ENCODE measurements at places on chromosomes 3 and 15.

DNA sequence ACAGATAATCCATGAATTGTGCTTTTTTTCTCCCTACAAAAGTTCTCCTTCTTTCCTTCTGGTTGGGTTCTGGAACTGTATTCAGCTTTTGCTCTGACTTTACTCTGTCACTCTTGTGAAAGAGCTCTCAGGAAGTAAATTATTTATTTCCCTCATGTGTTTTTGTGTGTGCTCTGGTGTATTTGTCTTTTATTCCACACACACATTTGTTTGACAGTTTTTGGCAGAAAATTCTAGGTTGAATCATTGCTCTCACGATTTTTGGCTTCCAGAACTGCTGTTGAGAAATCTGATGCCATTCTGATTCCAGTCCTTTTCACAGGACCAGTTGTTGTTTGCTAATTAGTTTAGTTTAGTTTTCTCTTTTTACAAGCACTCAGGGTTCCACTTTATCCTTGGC is 172.8 kb downstream of the PLCH1 start:
- no peak for DNase-seq

DNA sequence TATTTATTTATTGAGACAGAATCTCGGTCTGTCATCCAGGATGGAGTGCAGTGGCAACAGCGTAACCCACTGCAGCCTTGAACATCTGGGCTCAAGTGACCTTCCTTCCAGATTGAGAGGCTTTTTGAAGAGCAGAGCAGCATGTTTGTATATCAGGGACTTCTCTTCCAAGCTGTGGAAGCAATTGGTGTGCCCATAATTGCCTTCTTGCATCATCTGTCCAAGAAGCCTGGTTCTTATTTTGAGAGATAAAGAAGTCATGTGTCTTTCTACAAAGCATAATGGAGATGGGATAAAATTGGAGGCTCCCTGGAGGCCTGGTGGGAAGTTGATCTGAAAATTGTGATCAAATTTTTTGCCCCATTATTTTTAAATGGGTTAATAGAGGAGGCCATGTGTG is 183.8 kb upstream of the MCTP2 start:
- no peak for DNase-seq

DNA sequence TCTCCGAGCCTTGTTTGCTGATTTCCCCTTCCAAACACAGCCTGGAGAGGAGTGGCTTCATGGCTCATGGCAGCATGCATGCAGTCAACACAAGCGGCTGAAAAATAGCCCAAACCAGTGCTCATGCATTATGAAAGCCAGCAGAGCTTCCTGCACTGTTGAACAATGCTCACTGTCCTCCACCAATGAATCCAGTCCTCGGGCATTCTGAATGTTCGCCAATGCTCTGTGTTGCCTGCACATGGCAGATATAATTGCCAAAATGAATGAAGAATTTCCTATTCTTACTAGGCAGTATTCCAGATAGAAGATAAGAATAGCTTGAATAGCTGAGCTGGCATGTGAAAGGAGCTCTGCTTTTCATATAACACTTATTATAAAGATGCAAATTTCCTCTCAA is 252.7 kb downstream of the ROBO1 start:
- no peak for DNase-seq

DNA sequence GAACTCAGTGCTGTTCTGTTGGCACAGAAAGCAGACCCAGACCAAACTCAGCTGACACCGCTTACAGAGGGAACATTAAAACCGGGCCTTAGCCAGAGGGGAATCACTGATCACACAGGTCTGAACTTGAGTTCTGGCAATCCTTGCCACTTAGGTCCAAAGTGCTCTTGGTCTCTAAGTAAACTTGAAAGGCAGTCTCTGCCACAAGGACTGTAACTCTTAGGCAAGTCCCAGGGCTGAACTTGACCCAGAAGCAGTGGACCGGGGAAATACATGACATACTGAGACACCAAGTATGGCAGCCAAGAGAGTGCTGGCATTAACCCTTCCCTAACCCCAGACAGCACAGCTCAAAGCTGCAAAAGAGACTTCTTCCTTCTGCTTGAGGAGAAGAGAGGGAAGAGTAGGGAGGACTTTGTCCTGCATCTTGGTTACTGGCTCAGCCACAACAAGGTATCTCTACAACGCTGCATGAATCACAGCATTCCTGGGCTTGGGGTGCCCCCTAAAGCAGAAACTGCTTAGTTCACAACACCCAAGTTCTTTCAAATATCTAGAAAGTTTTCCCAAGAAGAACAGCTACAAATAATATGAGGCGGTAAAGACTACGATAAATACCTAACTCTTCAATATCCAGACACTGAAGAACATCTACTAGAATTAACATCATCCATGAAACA is 32.5 kb downstream of the NAALADL2 start:
- no peak for DNase-seq

DNA sequence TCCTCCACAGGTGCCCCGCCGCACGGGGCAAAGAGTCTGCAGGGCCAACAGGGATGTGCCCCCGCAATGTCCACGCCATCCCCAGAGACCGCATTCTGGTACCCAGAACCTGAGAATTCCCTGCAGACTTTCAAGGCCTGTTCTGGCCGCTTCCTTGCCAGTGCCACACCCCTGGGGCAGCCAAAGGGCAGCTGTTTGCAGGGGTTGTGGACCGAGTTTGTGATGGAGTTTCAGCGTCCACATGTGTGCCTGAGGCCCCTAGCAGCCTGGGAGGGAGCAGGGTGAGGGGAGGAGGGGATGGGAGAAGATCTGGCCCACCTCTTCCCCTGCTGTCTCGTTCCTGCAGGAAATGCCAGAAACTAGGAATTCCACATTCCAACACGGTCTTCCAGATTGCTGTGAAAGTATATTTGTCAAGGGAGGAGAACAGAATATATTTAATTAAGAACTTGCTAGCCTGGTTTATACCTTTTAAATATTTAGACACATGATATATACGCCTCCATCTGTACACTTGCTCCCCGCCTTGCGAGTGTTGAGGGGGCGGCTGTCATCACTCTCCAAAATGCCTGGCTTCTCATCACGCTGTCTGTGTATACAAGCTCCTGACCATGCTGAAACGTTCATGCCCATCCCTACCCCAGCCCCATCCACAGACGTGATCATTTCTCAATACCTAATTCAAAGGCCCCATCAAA is 31.1 kb upstream of the RASA2 start:
- no peak for DNase-seq

DNA sequence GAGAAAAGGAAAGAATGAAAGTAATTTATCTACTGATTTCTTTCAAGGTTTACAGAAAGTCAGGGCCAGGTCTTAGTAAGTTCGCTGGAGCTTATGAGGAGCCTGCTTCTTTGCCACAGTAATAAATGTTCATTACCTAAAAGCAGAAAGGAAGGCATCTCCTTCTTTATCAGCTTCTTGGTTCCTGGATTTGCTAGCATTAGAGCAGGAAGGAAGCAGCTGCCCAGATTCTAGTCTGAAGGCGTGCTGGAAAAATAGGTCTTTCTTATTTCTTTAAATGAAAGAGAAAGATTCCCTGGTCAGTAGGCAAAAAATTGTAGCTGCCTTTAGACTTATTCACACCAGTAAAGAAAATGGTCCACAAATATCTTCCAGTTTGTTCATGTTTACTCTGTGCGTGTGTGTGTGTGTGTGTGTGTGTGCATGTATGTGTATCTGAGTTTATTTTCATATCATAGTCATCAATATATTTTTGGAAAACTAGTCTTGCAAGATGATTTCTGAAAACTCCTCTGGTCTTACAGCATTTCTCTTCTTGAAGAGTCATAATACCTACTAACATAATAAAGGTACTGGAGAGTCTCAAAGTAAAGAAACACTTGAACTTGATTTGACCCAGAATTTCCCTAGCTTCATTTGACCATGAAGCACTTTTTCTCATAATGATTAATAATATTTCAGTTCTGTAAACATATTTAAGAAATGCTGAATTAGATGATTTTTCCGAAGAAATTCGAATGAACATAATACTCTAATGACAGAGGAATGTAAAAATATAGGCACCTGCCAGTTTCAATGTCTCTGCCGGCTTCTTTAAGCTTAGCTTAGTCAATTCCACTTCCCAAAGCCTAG is 255.3 kb upstream of the ZPLD1 start:
- no peak for DNase-seq

DNA sequence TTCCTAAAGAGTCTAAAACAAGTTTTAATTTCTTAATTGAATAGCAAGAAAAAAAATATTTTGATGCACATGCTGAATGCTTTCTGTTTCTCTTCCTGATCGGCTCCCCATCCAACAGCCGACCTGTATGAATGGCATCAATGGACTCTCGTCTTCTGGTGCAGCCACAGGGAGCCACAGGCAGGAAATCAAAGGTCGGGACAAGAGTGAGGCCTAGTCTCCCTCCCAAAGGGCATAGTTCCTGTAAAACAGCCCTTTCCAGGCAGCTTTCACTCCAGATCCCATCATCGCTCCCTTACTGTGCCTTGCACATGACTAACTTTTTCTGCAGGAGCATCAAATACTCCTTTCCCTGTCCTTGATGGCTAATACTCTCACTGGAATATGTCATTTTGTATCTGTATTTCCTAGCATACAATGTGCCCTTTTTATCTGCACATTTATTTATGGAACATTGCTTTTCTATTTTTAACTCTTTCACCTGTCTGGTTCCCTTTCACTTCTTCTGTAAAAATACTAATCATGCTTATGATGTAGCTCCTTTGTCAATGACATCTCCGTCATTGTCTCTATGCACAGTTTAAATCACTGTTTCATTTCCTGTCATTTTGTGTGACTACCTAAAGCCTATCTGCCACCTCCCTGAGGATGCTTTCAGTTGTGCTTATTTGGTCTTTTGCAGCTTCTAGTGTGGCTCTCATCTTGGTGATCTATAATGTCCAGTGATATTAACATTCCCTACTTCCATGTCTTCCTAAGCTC is 326.2 kb downstream of the CTNNB1 start:
- no peak for DNase-seq

DNA sequence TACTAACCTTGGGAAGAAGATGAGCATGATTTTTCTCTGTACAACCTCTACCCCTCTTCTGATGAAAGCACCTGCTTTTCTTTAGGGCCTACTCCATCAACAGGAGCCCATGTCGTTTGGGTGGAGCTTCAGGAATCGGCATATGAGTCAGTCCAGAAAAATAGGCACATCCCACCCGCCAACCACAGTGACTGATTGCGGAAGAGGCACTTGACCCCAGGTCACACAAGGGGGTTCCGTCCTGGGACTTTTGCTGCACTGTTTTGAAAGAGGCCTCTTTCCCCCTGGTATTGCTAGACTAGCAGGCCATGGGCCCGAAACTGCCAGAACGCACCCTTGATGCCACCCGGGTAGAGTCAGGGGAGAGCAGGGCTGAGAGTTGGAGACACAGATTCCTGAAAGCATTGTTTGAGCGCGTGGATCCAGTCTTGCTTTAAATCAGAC is 19.3 kb upstream of the NRROS start:
- DNase-seq: no peak

DNA sequence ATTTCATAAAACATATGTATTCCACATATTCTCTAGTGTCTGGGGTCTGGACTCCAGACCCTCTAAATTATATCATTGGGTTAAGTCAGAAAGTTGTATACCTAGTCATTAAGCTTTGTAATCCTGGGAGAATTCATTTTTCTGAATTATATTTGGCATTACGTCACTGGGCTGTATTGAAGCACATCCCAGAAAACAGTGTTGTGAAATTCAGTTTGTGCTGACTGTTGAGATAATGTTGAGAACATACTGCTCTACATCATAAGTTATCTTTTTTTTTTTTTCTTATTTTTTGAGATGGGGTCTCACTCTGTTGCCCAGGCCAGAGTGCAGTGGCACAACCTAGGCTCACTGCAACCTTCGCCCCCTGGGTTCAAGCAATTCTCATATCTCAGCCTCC is 153.1 kb upstream of the STT3B start:
- no peak for DNase-seq

DNA sequence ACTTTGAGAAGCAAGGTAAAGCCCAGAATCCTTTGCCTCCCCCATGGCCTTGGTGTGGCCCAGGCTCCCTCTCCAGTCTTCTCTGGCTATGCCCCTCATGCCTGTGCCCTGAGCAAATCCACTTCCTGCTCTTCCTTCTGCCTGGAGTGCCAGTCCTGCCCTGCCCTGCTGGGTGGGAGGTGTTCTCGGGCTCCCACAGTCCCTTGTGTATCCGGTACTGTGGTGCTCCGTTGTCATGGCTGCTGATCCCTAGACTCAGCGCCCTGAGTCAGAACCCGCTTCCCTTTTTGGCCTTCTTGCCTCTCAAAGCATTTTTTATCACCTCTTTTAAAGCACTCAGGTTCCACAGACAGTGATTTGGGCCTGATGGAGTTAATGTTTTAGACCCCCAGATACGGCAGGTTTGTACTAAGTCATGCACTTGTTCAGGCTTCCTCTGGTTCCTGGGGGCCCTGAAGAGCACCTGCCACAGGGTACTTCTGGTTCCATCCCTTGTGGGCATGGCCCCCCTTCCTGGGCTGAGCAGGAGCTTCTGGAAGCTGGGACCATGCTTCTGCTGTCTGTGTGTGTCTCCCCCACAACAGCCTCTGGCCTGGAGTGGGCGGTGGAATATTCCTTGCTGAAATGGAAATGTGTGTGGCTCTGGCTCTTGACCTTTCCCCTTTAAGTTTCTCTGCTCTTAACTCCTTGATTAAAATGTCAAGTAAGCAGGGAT is 29.6 kb upstream of the ADAMTS7 start:
- DNase-seq: no peak

DNA sequence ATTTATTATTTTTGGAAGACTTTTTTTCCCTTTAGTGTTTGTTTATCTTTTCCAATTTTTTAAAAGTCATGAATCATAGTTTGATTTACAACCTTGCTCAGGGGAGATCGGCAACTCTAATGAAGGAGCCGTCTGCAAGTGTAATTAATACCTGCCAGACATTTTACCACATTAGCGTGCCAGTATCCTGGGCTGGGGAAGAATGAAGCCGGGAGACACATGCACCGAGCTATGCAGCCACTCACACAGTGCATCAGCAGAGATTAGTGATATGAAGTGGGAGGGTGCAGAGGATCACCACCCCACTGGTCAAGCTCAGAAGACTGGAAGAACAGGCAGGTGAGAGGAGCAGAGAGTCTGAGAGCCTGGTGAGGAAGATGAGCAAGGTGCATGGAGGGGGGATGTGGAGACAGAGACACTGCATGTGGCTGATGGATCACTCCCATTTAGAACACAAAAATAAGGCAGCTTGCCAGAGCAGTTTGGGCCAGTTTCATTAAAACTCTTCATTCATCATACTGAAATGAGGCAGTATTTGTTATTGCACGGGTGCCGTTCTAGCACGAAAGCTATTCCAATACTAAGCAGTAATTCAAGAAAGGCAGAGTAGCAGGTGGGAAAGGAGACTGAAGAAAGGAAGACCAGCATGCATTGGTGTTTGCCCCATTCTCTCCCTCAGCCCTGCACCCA is 821.6 kb downstream of the TUSC7 start:
- no peak for DNase-seq

GRCh38 chr3:46947981-46948791 is 28.4 kb downstream of the CCDC12 start:
- no peak for DNase-seq

GRCh38 chr3:5187920-5188418 is 462 bp downstream of the EDEM1 start:
- no peak for DNase-seq

- no peak for DNase-seq
Measured at GRCh38 chr15:88299497-88299896, 43.0 kb upstream of the NTRK3 start.
